ENCODE measurements at places on chromosomes 2 and 18.

- DNase-seq, result no peak
Observed at GRCh38 chr2:216991563-216991962, 131.7 kb upstream of the TNP1 start.

DNA sequence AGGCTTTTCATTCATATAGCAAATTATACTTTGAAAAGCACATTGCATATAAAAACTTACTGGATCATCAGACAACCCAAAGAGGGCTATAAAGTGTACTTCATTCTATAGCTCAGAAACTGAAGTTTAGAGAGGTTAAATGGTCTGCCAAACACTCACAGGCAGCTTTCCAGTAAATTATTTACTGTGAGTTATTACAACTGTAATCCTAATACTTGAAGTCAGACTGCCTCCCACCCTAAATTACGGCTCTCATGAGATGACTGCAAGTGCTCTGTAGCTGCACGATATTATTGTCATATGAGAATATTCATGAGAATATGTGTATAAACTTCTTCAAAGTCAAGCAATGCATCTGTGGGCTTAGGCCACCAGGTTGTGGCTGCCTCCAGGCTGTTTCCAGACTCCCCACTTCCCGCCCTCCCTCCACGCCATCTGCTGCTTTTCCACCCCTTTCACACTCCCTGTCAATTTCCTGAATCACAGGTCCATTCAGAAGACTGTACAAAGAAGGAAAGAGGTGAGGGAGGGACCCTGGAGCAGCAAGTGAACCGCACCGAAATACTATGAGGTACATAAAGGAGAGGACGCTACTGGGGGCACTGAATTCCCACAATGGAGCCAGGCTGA lies 111.1 kb upstream of the SPOPL start:
- DNase-seq, result no peak

DNA sequence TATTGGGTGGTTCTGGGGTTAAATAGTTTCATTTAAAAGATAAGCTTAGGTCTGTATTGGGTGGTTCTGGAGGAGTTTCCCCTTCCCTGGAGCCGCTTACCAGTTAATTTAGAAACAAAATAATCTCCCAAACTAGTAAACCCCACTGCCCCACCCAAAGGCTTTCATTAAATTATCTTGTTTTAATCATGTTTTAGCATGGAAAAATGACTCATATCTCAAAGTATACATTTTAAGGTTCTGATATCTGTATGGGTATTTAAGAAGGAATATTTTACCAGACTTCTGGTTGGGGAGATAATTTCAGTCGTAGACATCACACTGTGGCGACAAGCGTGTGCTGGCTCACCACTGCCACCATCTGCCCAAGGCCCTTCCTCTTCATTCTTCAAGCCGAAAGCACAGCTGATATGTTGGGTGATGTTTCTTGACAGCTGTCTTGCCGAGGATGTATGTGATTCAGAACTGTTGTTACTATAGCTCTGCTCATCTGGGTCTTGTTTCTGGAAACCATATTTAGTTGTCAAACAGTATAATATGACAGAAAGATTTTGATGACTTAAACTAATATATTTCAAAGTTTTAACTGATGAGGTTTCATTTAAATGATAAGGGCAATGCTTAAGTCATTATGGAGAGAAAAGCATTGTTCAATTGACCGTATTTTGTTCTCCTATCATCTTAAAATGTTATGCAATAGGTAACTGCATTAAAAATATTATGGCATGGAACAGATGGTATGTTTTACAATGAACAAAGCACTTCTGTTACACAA lies 5.1 kb downstream of the FIGLA start:
- DNase-seq, result no peak

DNA sequence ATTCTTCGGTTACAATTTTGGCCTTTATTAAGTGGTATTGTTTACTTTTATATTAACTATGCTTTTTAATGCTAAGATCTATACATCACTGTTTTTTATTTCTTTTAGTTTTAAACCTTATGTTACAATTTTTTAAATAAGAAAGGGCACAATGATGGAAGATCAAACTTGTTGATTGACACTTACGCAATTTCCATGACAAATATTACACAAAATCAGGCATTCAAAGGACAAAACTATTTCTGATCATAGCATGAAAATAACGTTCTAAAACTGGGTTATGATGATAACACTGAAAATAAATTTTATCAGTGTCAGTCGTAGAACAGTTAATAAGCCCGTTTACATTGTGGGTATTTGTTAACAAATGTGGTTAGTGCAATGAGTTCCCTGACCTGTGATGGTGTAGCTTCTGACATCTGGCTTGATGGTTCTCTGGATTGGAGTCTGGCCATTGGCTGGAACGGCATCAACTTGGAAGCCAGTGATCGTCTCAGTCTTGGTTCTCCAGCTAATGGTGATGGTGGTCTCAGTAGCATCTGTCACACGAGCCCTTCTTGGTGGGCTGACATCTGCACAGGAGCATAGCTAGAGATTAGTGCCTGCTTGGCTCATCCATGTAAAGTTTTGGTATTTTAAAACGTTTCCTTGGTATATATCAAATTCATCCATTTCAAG lies 59.6 kb downstream of the FN1 start:
- DNase-seq, result no peak

GRCh38 chr2:30628341-30628740 lies 178.9 kb downstream of the CAPN13 start:
- DNase-seq, result no peak

DNA sequence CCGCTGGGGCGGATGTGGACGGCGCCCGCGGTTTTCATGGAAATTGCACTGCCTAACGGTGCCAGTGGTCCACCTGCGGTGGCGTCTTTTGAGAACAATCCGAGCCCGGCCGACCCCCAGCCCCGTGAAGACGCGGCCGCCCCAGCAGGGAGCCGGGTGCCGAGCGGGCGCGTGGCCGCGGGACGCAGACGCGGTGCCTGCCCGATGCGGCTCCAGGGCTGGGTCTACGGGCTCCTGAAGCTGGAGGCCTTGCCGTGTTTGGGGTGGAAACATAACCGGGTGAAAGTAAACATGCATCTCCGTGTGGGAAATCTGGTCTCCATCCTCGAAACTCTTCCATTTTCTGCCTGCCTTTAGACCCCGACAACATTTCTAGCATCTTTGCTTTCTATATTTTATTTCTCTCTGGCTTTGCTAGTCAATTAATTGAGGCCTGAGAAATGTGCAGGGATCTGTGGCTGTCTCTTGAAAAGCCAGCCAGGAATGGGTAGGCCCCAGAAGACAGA lies 572 bp downstream of the INPP4A start:
- no peak for DNase-seq

Measured in activated gamma-delta T cell (primary cell).